ENCODE measurements at places on chromosomes 6 and 20.

DNA sequence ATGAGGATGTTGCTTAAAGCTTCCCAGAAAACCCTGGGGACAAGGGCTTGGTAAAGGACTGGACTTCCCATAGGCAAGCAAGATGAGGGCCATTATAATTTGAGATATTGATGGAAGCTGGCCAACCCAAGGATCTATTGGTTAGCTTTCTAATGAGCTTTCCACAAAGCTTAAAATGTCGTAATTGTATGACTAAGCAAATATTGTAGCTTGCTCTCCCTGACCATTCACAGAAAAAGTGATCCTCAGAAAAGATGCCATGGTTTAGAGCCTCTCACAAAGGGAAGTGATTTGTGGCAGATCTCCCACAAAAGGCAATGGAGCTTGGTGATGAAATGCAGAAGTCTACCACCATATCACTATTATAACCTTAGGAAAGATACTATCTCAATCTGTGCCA is 13.6 kb downstream of the IL17F start:
- DNase-seq, result no peak

- no peak for DNase-seq
These were observed 98.2 kb upstream of the NAA20 start for GRCh38 chr20:19918965-19919329.

DNA sequence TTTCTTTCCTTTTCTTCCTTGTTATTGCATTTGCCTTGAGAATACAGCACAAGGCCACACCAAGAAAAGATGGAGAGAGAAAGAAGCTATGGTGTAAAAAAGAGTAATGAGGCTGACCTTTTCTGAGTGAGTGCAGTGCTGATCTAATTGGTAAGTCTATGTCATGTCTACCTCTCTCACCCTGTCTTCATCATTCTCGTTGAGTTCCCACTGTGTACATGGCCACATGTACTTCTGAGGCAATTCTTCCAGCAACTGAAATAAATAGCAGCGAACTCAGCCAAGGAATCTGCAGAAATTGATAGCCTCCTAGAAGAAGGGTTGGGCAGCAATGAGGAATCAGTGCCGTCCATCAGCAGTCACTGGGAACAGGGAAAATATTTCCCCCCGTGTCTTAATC is 367.2 kb upstream of the SPTLC3 start:
- no peak for DNase-seq

DNA sequence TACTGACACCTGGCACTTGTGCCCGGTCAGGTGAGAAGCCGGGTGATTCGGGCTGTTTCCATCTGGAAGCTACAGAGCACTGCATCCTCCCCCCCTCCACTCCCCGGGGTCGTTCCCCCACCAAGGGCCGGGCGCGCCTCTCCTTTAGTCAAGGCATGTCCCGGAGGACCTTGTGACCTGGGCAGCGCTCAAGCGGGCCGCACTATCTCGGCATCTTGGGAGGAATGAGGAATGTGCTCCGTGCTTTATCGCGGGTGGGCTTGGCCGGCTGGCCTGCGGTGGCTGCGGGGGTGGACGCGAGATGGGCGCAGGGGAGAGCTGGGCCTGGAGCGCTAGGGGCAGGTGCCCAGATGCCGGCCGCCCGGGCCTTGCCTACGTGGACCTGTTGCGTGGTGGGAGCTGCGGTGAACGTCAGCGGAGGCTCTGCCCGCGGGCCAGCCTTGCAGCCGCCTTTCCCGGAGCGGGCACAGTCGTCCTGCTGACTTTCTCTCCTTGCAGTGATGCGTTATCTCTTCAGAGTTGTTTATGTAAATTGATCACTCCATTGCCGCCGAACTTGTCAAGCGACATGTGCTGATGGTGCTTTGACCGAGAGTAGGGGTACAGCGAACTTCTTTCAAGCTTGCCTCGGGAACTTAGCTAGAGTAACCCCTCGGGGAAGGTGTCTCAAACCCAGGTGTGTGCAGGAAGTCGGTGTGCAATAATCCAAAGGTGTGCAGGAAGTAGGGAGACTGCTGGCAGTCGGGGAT is 1.1 kb downstream of the LRRC1 start:
- DNase-seq, result peak; percentile 25

DNA sequence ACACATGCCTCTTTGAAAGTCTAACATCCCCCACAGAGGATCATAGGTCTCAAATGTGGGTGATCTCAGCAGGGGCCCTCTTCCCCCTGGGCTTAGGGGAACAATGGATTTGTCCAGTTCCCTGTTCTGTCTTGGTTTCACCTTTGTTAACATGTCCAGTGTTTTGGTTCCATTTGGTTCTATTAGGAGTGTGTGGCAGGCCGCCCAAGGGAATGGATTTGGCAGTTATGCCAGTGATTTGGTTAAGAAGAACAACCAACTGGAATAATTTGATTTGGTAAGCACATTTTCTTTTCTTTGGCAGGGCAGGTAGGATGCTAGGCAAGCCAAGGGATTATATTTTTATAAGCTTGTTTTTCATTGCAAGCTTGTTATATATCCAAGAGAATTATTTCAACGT is 28.5 kb upstream of the ENPP1 start:
- no peak for DNase-seq

- DNase-seq, result no peak
These were observed 11.3 kb downstream of the MBOAT1 start for GRCh38 chr6:20200761-20201630.

GRCh38 chr20:61900011-61900944 is 165.4 kb downstream of the TAF4 start:
- no peak for DNase-seq

- no peak for DNase-seq
These were observed 5.5 kb upstream of the SALL4 start for GRCh38 chr20:51807720-51808250.

GRCh38 chr20:13274275-13274861 is 53.3 kb downstream of the ISM1 start:
- DNase-seq, result no peak
